ENCODE measurements at places on chromosomes 16 and 17.

GRCh38 chr16:5580296-5580695 lies 482.7 kb upstream of the EEF2KMT start:
- DNase-seq, result no peak

DNA sequence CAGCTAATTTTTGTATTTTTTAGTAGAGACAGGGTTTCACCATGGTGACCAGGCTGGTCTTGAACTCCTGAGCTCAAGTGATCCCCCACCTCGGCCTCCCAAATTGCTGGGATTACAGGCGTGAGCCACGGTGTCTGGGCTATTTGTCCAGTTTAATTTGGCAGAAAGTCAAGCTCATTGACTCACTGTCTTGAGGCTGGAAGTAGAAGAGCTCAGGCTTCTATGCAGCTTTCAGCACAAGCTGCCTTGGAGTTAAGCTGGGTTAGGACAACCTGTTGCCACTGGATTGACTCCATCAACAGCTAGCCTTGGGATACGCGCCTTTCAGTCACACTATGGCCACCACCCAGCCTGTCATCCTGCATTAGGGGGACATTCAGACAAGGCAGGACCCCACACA lies 76.2 kb upstream of the DNAH17 start:
- no peak for DNase-seq

- DNase-seq, result peak; percentile 75
These were observed at the start of gene DNAH9 for GRCh38 chr17:11598274-11599221. DNAH9 (plus strand) TSS chr17:11598470; CDS start chr17:11598499, 29 bp downstream.

DNA sequence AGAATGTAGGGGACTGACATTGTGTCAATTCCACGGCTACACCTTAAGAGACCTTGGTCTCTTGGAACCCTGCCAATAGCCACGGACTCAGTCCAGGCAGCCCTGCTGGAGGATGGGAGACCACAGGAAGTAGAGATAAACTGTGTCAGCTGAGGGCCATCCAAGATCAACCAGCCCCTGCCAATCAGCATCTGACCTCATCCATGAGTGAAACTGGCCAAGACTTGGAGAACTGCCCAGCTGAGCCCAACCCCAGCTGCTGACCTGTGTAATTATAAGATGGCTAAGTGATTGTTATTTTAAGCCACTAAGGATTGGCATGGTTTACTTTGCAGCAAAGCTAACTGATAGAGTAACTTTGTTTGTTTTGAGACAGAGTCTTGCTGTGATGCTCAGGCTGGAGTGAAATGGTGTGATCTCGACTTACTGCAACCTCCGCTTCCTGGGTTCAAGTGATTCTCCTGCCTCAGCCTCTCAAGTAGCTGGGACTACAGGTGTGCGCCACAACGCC lies 13.3 kb upstream of the YWHAE start:
- no peak for DNase-seq

DNA sequence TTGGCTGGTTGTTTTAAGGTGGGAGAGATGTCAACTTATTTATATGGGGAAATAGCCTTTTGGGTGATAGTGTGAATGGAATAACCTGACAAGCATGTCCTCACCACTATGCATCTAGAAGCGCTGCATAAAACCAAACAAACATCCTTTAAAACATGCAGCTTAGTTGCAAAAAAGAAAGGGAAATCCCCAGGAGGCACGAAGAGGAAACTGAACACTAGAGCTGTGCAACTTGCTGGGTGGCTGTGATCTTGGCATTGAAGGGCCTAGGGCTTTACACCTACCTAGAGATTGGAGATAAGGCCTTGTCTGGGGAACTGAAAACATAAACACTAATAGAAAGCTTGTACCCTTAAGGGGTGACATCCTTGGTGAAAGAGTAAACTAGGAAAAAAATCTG lies 7.3 kb downstream of the C16orf54 start:
- DNase-seq, result no peak

GRCh38 chr17:73184136-73184993 lies 8.5 kb upstream of the COG1 start:
- DNase-seq, result no peak

DNA sequence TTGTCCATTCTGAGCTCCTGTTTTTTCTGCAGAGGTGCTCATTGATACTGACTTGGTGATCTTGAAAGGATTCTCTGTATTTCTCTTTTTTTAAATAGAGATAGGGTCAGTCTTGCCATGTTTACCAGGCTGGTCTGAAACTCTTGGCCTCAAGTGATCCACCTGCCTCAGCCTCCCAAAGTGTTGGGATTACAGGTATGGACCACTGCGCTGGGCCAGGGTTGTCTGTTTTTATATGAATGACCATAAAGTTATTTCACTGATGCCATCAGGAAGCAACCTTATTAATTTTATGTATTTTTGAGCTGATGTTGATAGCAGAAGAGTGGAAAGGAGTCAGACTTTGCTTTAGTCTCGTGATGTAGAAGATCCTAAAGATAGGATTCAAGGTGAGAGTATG lies 35.7 kb upstream of the METTL9 start:
- DNase-seq, result no peak

DNA sequence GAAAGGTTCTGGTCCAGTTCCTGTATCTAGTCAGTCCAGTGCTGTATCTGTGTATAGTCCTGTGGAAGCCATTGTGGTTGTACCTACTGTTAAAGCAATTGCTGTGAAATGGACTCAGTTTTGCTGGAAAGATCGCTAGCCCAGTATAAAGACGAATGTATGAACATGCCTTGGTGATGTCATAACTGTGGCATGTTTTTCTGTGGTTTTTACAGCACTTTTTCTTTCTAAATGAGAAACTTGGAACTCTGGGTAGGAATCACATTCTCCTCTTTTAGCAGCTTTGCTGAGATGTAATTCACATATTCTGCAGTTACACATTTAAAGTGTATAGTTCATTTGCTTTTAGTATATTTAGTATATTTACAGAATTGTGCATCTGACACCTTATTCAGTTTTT lies 58.1 kb downstream of the MAP2K4 start:
- no peak for DNase-seq

GRCh38 chr17:74842146-74842598 lies 17.5 kb downstream of the GRIN2C start:
- no peak for DNase-seq

GRCh38 chr17:75084039-75084660 lies 3.6 kb upstream of the SLC16A5 start:
- DNase-seq, result no peak

- DNase-seq, result no peak
These were observed 20.9 kb downstream of the OSBPL7 start for GRCh38 chr17:47800686-47801085.

GRCh38 chr16:1112506-1113184 lies 16.6 kb upstream of the C1QTNF8 start:
- no peak for DNase-seq

DNA sequence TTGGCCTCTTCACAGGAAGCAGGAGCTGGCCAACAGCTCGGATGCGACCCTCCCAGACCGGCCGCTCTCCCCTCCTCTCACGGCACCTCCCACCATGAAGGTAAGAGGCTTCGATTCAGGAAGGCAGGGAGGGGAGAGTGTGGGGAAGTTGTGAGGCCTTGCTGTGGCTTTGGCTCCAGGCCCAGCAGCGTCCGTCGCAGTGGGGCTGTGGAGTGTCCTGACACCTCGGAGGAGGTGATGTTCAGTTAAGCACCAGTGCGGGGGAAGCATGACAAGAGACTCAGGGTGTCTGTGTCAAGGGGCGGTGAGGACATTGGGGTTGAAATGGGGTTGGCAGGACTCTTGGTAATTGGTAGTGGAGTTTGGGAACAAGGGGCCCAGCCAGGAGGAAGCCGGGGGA lies 109.0 kb downstream of the RAP1GAP2 start:
- DNase-seq, result no peak

- no peak for DNase-seq
These were observed 65.5 kb upstream of the DNAH17 start for GRCh38 chr17:78642707-78643106.

- DNase-seq, result no peak
These were observed 28.4 kb downstream of the KDM8 start for GRCh38 chr16:27231692-27232060.

DNA sequence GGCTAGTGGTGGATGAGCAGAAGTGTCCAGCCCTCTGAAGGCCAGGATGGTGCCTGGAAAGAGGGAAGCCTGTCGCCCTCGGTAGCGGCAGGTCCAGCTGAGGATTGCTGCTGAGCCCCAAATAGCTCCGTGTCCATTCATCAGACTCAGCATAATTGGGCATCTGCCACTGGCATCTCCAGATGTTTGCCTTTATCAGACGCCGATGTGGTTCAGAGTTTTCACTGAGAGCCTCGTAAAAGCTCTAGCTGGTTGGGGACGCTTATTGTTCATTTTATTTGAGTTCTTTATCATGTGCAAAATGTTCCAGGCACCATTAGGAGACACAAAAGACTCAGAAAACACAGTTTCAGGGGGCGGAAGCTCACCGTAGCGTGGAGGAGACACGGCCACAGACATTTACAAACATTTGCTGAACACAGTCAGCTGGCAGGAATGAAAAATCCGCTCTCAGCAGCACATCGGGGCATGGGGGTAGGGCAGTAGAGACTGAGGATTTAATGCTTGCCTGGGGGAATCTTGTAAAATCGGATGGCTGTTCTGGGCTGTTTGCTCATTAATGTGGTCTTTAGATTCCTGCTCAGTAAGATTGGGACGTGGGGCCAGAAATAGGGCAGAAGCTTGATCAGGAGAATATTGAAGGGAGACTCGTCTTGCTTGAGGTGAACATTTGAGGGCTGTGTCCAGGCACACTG lies 41.7 kb downstream of the SMPD3 start:
- no peak for DNase-seq

- no peak for DNase-seq
These were observed 21.4 kb downstream of the MPRIP start for GRCh38 chr17:17063546-17064122.

GRCh38 chr16:88781140-88782077 lies 3.6 kb downstream of the PIEZO1 start:
- DNase-seq, result no peak

GRCh38 chr16:74462361-74462760 lies 41.1 kb upstream of the CLEC18B start:
- DNase-seq, result no peak

GRCh38 chr16:48558371-48558841 lies 51.6 kb downstream of the N4BP1 start:
- no peak for DNase-seq

DNA sequence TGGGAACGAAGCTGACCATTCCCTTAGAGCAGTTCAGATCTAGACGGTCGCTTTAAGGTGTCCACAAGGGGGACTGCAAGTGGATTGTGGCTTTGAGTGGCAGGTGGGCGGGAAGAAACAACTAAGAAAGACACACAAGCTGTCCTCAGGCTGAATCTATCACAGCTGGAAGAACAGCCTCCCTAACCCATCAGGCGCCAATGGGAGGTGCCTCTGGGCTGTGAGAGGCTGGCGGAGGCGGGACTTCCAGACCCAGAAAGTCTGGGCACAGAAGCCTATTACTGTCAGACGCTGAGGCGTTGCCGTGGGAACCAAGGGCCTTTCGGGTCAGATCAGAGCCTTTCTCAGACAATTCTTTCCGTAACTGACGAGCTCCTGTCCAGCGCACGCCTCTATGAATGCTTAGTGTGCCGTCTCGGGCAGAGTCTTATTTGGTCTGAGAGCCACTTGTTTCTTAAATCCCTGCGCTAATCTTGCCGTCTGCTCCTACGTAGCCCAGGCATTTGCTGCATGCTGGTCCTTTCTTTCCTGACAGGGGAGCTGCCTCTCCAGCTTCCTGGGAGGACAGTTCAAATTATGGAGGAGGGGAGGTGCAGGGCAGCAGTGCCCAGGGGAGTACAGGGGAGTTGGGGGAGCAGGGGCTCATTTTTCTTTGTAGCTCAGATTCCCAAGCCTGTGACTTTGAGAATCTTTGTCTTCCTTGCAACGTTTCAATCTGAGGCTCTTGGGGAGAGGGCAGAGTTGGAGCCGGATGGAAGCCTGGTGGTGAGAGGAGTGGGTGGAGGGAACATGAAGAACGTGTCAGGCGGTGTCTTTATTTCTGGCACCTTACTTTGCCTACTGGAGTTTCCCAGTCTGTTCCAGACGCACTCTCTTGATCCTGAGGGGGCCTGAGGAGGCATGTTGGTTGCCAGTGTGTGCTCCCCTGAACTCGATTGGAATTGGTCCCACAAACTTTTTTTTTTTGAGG lies 618.7 kb downstream of the KCNJ18 start:
- peak; percentile 37 for DNase-seq

GRCh38 chr16:10972819-10973464 lies 28.6 kb downstream of the CLEC16A start:
- DNase-seq, result no peak

DNA sequence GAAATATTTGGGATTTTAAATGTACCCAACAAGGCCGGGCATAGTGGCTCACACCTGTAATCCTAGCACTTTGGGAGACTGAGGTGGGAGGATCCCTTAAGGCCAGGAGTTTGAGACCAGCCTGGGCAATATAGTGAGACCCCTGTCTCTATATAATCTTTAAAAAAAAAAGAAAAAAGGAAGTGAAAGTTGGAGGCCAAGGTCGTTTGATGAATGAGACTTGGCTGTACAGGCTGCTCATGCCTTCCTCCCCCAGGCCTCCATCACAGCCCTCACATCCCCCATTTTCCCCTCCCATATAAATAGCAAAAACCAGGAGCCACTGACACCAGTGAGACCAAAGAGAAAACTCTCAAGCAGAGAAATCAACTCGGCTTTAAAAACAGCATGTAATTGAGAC lies 3.3 kb upstream of the CA7 start:
- no peak for DNase-seq

- DNase-seq, result no peak
These were observed 33.6 kb downstream of the ELAC2 start for GRCh38 chr17:12983991-12984884.

DNA sequence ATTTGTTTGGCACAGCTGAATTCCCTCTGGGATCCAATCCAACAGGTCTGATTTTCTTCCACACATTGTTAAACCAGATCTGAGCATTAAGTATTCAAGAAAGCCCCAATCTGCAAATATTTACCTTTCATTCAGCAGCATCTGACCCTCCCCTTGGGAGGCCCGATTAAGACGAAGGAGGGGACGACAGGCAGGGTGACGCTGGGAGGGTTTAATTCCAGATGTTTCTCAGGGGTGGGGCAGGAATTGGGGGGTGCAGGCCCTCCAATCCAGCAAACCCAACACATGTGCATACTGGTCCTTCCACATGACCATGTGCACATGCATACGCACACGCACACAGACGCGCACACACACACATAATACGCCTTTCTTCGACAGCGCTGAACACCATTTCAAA lies 240.5 kb downstream of the GSG1L start:
- no peak for DNase-seq

- no peak for DNase-seq
These were observed 10.7 kb downstream of the MSRB1 start for GRCh38 chr16:1932050-1933028.

GRCh38 chr16:55853114-55853513 lies 20.2 kb upstream of the CES1 start:
- no peak for DNase-seq

DNA sequence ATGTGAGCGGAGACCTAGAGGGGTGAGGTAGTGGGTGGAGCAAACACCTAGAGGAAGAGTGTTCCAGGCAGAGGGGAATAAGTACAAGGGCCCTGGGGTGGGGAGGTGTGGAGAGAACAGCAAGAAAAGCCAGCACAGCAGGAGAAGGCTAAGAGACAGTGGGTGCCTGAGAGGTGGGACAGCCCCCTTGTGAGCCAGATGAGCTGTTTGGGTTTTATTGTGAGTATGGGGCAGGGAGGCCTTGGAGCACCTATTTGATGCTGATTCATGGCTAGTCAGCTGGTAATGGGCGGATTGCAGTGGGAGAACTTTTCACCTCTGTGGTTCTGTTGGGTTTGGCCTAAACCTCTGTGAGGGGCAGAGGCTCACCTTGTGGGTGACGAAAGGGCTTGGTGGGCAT lies 68.4 kb downstream of the ABCC1 start:
- no peak for DNase-seq

- no peak for DNase-seq
These were observed 46.1 kb downstream of the SF3B3 start for GRCh38 chr16:70569752-70570151.

- DNase-seq, result no peak
These were observed at the start of gene PGP for GRCh38 chr16:2214719-2214968. PGP (minus strand) TSS chr16:2214840; CDS start chr16:2214777, 63 bp downstream.

GRCh38 chr17:77211681-77212080 lies 70.9 kb downstream of the SEC14L1 start:
- no peak for DNase-seq

Data from iPS DF 6.9 (cell line).